ENCODE measurements at places on chromosomes 1 and 21.

GRCh38 chr1:18922848-18923755 is 20.7 kb upstream of the ALDH4A1 start:
- H3K27ac ChIP-seq, result peak overlapping the region; percentile 45
- peak overlapping the region; percentile 36 for H3K4me3 ChIP-seq
- H3K4me1 ChIP-seq, result peaks cover 49% of the 10 kb centered on the region
- H3K27me3 ChIP-seq, result no peaks in the 10 kb centered on the region

DNA sequence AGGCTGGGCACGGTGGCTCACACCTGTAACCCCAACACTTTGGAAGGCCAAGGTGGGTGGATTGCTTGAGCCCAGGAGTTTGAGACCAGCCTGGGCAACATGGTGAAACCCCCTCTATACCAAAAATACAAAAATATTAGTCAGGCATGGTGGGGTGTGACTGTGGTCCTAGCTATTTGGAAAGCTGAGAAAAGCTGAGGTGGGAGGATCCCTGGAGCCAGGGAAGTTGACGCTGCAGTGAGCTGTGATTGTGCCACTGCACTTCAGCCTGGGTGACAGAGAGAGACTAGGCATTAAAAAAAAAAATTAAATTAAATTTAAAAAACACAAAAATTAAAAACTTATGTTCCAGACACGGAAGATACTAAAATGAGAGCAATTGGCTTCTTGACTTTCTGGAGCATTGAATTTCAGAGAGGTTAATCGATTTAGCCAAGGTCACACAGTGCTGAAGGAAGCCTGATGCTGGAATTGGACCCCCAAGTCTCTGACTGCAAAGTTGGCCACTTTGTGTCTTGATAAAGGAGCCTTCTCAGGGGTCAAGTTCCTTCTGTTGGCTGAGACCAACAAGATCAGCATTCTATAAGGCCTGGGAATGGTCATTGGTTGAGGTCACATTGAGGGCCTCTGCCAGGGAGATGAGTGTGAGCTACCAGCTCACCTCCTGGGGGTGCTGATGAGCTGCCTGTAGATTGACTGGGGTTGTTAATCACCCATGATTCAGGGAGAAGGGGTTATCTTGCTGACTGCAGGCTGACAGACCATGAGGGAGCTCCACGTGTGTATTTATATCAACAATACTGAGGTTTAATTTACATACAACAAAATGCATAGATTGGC is 54.3 kb downstream of the RPS6KA1 start:
- no peak overlapping the region for H3K27ac ChIP-seq
- no peaks in the 10 kb centered on the region for H3K36me3 ChIP-seq
- DNase-seq, result no peak
- H3K4me1 ChIP-seq, result peaks cover 24% of the 10 kb centered on the region

DNA sequence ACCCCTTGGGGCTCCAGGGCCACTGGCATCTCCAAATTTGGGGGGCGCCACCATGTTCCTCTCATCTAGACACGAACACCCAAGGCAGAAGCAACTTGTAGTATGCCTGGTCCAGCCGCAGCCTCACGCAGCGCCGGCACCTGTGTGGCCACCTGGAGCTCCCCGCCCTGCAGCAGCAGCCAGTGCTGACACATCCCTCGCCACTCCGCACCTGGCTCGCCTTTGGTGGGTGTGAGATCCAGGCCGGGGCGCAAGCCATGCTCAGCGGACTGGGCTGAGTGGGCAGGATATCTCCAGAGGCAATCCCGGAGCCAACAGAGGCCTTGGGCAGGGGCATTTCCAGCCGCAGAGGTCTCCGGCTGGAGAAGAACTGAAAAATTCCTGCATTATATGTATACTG is 1563.7 kb downstream of the NCAM2 start:
- no peak overlapping the region for H3K4me3 ChIP-seq
- no peaks in the 10 kb centered on the region for H3K4me1 ChIP-seq
- no peak overlapping the region for H3K27ac ChIP-seq
- H3K36me3 ChIP-seq, result no peaks in the 10 kb centered on the region
- no peak for DNase-seq

DNA sequence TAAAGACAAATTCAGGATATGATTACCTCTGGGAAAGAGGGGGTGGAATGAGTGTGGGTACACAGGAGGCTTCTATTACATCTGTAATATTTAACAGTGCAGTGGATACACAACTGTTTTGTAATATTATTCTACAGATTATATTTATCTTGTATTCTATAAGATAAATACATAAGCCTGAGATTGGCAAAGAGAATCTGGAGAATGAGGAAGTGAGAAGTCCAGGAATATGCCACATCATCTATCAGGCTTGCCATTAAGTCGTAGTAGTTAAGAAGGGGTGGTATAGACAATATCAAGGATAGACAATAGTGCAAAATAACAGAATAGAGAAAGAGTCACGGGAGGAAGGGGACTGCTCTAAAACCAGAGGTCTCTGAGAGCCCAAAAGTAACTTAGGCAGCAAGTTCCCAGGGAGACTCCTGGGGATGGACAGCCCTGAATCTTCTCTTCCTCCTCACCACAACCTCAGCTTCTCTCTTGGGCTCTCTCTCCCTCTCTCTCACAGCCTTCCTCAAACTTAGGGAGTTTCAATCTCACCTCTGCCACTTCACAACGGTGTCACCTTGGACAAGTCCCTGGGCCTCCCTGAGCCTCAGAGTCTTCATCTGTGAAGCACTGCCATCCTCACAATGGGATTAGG is 14.0 kb upstream of the PTAFR start:
- H3K27ac ChIP-seq, result no peak overlapping the region
- no peak overlapping the region for H3K4me3 ChIP-seq
- no peaks in the 10 kb centered on the region for H3K36me3 ChIP-seq
- peaks cover 4% of the 10 kb centered on the region for H3K27me3 ChIP-seq
- H3K4me1 ChIP-seq, result peaks cover 2% of the 10 kb centered on the region
- no peak for DNase-seq

- DNase-seq, result no peak
- no peak overlapping the region for H3K27ac ChIP-seq
- H3K27me3 ChIP-seq, result peaks cover 52% of the 10 kb centered on the region
- H3K36me3 ChIP-seq, result no peaks in the 10 kb centered on the region
Measured at GRCh38 chr1:68231627-68232288, 565 bp downstream of the WLS start.

GRCh38 chr1:66394603-66395002 is 139.3 kb upstream of the SGIP1 start:
- no peak overlapping the region for H3K27ac ChIP-seq
- H3K4me1 ChIP-seq, result peaks cover 3% of the 10 kb centered on the region
- no peak overlapping the region for H3K4me3 ChIP-seq
- no peak for DNase-seq
- H3K36me3 ChIP-seq, result peaks cover 2% of the 10 kb centered on the region

DNA sequence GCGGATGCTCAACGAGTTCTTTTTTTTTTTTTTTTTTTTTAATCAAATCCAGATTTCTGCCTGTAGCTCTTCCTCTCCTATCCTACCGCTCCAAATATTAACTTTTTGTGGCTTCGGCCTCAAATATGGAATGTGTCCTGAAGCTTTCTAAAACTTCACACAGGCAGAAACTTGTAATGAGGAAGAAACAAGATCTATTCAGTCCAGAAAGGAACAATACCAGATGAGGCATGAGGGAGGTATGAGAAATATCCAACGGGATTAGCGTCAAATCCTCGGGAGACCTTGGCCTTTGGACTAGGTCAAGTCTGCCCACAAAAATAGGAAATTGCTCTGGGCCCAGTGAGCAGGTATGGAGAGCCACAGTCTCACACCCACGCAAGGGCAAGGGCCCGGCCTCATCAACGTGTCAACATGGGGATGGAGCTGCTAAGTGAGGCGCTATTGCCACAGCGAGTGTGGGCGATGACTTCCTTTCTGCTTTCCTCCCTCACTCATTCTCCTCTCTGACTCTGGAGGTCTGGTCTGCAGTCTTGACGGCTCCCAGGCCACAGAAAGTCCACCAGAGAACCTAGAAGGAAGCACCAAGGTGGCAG is 66.6 kb downstream of the BCAR3 start:
- H3K4me1 ChIP-seq, result peaks cover 9% of the 10 kb centered on the region
- H3K27ac ChIP-seq, result no peak overlapping the region
- no peak for DNase-seq

GRCh38 chr1:19385869-19386591 is 73.9 kb downstream of the SLC66A1 start:
- H3K36me3 ChIP-seq, result peaks cover 41% of the 10 kb centered on the region
- no peak overlapping the region for H3K4me3 ChIP-seq

DNA sequence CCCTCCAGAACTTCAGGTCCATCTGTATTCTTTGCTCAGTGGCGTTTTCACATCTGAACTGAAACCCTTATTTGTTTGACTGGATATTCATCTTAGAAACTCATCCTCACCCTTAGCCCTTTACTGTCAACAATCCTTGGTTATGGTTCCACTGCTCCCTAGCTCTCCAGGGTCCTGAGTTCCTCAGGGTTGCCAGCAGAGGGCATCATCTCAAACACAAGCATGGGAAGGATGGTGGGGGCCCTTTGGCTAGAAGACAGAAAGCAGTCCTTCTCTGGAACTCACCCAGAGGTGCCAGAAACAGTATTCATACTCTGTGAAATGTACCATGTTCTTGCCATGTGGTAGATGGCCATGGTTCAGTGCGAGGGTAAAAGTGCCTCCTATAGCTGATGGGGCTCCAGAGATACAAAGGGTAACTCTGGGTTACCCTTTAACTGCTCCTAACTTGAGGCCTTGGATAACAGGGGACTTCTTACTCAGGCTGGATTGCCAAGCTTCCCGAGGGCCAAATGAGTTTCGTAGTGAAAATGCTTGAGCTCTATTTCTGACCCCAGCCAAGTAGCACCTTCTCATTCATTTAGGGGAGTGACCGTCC is 11.3 kb downstream of the NCSTN start:
- H3K27me3 ChIP-seq, result no peaks in the 10 kb centered on the region
- H3K4me3 ChIP-seq, result no peak overlapping the region
- peaks cover 65% of the 10 kb centered on the region for H3K36me3 ChIP-seq
- H3K4me1 ChIP-seq, result no peaks in the 10 kb centered on the region
- H3K27ac ChIP-seq, result no peak overlapping the region

- peaks cover 52% of the 10 kb centered on the region for H3K4me1 ChIP-seq
- H3K27me3 ChIP-seq, result no peaks in the 10 kb centered on the region
- H3K4me3 ChIP-seq, result no peak overlapping the region
- peaks cover 75% of the 10 kb centered on the region for H3K36me3 ChIP-seq
- no peak for DNase-seq
Measured at GRCh38 chr1:7967196-7967595, 5.7 kb downstream of the PARK7 start.

DNA sequence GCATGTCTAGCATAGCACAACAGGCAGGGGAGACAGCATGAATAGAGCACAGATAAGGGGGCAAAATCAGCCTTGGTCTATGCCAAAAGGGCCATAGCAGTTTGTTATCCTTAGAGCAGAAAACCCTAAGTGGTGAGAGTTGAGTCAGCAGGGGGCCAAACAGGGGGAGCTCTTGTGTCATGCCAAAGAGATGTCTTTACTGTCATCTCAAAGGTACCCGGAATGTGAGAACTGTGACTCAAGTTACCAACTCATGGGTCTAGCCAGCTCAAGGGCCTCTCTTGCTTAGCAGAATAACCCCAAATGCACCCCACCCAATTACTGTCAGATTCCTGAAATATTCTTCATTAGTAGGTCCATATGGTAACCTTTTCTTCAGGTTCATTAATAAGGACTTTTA is 45.9 kb upstream of the NRDC start:
- H3K27ac ChIP-seq, result no peak overlapping the region
- H3K27me3 ChIP-seq, result peaks cover 14% of the 10 kb centered on the region
- no peaks in the 10 kb centered on the region for H3K4me1 ChIP-seq
- H3K4me3 ChIP-seq, result no peak overlapping the region

GRCh38 chr1:34265396-34265795 is 88.7 kb downstream of the C1orf94 start:
- H3K4me1 ChIP-seq, result no peaks in the 10 kb centered on the region
- no peak for DNase-seq
- H3K27ac ChIP-seq, result no peak overlapping the region

- H3K27me3 ChIP-seq, result no peaks in the 10 kb centered on the region
- no peak overlapping the region for H3K4me3 ChIP-seq
- H3K4me1 ChIP-seq, result no peaks in the 10 kb centered on the region
- no peak for DNase-seq
- H3K27ac ChIP-seq, result peak overlapping the region; percentile 4
Measured at GRCh38 chr1:241869022-241869421, 21.0 kb downstream of the EXO1 start.

GRCh38 chr1:153939476-153939875 is 7.0 kb downstream of the DENND4B start:
- H3K27ac ChIP-seq, result no peak overlapping the region
- DNase-seq, result no peak
- peaks cover 86% of the 10 kb centered on the region for H3K36me3 ChIP-seq
- no peak overlapping the region for H3K4me3 ChIP-seq
- no peaks in the 10 kb centered on the region for H3K27me3 ChIP-seq

Data from activated CD8-positive, alpha-beta T cell treated with anti-CD3 and anti-CD28 coated beads, Interleukin-2, amount 10 ng/mL, durations not matched to agents 7 days and 5 days (primary cell).